ENCODE measurements at places on chromosomes 5 and 9.

GRCh38 chr5:74875994-74876791, 10.0 kb upstream of the FAM169A start:
- DNase-seq = no peak

DNA sequence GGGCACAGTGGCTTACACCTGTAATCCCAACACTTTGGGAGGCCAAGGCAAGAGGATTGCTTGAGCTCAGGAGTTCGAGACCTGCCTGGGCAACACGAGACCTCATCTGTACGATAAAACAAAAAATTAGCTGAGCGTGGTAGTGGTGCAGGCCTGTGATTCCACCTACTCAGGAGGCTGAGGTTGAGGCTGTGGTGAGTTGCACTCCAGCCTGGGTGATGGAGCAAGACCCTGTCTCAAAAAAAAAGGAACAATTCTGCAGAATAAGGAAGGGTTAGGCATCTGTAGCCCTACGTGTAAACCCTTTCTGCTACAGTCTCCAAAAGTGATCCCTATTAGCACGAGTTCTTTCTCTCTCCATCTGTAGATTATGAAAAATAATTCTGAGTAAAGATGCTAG, 19.9 kb downstream of the CDC26 start:
- no peak for DNase-seq

GRCh38 chr9:35757226-35757891, 3.3 kb upstream of the MSMP start:
- no peak for DNase-seq

GRCh38 chr9:27645161-27645840, 72.0 kb upstream of the C9orf72 start:
- peak; percentile 43 for DNase-seq

GRCh38 chr9:77469515-77470231, 178.4 kb downstream of the GNA14 start:
- DNase-seq = peak; percentile 51

DNA sequence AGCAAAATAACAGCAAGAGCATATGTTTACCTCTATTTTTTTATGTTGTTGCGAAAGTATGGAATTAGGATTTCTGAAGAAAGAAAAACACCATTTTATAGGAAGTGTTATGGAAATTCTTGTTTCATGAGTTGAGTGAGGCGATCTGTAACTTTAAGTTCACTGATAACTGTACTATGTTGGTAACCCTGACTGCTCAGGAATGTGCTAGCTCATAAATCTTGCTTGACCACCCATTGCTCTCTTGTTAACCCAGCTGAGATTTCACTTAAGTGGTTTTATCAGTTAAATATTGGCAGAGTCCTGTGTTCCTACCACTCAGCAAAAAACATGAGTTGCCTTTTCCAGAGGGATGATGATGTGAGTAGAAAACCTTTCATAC, 91.1 kb upstream of the STARD4 start:
- peak; percentile 9 for DNase-seq

- no peak for DNase-seq
Observed at GRCh38 chr5:98774192-98775033, 950 bp downstream of the RGMB start.

DNA sequence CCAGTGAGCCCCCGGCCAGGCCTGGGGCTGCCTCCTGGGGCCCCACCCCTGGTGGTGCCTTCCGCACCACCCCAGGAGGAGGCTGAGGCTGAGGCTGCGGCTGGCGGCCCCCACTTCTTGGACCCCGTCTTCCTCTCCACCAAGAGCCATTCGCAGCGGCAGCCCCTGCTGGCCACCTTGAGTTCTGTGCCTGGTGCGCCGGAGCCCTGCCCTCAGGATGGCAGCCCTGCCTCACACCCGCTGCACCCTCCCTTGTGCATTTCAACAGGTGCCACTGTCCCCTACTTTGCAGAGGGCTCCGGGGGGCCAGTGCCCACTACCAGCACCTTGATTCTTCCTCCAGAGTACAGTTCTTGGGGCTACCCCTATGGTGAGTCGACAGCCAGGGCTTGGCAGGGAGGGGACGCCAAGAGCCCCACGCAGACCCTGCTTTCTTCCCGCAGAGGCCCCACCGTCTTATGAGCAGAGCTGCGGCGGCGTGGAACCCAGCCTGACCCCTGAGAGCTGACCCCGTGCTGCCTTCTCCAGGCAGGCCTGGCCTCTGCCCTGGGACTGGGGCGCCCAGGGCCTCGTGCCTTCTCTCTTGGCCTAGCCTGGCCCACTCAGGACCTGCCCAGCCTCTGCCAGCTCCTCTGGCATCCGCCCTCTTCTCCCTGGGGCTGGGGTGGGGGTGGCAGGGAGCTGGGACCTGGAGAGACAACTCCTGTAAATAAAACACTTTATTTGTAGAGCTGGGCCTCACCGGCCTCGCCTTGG, 4.0 kb upstream of the EHMT1 start:
- no peak for DNase-seq

DNA sequence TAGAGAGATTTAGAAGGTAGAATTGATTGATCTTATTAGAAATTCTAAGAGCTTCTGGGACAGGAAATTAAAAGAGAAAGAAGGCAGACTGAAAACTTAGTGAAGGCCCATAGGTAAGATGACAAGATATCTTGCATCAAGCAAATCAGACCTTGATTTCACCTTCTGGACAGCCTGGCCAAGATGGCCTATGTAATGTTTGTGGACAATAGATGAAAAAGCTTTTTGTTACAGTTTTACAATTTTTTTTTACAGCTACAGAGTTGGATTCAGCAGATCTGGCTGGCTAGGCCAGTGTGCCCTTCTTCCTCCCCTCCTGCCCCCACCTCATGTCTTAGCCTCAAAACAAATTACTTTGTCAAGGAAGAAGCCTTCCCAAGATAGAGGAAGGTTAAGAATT, 21.6 kb upstream of the HEMGN start:
- no peak for DNase-seq

Measured in retinal pigment epithelial cell (primary cell).